ENCODE measurements at places on chromosomes 5 and 9.

DNA sequence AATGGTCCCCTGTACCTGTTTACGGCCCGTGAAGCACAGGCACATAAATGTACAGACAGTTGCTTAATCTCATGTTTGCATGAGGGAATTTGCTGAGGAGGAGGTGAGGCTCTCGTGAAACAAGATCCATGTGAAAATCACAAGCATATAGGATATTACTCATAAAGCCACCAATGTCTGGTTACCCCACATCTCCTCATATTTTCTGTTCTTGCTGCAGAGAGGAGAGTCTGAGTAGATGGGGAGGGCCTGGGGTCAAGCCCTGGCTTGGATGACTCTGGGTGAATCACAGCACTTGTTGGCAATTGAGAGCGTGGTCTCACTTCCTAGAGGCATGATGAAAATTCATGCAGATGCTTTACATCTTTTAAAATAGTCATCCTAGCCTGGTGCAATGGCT lies 975 bp downstream of the AGXT2 start:
- no peak for DNase-seq

- DNase-seq: no peak
These were observed 11.4 kb upstream of the ENG start for GRCh38 chr9:127865645-127866464.

- DNase-seq: peak; percentile 7
These were observed 14.4 kb upstream of the SCGB3A1 start for GRCh38 chr5:180605554-180606214.

DNA sequence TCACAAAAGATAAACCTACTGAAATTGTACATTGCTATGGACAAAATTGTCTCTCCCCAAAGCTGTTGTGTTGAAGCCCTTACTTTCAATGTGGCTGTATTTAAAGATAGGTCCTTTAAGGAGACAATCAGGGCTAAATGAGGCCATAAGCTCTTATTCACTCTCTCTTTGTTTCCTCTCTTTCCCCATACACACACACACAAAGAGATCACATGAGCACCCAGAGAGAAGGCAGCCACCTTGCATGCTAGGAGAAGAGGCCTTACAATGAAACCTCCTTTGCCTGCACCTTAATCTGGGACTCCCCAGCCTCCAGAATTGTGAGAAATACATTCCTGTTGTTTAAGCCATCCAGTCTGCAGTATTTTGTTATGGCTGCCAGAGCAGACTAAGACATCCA lies 1295.6 kb upstream of the CDH6 start:
- no peak for DNase-seq

DNA sequence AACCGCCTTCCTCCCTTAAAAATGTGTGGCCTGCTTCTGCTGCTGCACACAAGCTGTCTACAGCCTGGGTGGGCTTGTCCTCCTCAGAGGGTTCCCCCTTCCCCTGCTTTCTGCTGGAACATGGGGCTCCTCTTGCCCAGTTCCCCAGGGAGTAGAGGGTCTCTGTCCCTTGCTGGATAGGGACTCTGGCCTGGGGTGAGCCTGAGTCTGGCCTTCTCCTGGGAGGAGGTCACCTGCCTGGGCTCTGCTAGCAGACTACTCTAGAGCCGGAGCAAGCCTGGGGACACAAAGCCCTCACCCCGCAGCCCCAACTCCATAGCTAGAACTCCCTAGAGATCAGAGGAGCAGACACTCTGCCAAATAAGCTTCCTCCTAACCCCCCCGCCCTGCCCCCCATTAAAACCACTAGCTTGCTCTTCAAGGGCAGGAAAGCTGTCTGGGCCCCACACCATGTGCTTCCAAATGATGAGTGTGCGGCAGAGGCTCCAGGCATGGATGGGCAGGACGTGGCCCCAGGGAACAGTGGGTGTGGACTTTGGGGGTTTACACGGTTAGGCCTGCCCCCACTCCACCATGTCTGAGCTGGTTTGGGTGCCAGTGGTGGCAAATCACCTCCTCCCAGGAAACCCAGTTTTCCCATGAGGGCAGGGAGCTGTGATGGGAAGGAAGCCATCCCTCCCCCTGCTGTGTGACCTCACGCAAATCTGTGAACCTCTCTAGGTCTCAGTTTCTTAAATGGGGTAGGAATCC lies 10.0 kb downstream of the TCF7 start:
- DNase-seq: no peak

DNA sequence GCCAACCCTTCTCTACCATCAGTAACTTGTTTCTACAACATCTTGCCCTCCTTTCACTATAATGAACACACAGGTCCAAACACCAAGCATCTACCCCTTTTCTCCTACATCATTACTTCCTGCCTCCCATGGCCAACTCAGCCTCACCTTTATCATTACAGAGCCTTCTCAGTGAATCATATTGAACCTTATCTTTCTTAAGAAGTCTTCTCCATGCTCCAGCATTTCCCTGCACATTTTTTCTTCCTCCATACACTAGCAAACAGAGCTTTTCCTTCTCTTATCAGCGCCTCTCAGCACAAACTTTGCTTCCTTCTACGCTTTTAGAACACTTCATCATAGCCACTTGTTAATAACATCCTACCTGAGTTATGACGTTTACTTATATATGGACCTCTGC lies 148.2 kb downstream of the ARL15 start:
- no peak for DNase-seq

DNA sequence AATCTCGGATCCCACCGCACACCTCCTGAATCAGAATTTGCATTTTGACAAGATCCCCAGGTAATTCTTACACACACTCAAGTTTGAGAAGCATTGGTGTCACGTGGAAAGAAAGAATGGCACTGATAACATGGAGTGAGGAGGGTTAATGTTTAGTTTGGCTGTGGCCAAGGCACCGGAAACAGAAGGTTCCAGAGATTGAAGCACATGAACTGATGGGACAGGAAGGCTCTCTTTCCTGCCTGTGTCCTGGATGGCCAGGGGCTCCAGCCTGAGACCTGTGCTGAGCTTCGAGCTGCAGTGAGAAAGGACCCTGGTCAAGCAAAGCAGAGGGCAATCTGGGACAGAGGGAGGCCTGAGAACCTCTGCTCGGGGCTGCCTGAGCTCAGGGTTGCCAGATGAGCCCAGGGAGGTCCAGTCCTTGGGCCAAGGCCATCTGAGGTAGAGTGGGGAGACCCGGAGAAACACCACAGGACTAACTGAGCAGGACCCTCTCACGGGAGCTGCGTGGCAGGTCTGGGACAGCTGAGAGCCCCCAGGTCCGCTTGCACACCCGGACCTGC lies 27.3 kb downstream of the AFAP1L1 start:
- DNase-seq: no peak

DNA sequence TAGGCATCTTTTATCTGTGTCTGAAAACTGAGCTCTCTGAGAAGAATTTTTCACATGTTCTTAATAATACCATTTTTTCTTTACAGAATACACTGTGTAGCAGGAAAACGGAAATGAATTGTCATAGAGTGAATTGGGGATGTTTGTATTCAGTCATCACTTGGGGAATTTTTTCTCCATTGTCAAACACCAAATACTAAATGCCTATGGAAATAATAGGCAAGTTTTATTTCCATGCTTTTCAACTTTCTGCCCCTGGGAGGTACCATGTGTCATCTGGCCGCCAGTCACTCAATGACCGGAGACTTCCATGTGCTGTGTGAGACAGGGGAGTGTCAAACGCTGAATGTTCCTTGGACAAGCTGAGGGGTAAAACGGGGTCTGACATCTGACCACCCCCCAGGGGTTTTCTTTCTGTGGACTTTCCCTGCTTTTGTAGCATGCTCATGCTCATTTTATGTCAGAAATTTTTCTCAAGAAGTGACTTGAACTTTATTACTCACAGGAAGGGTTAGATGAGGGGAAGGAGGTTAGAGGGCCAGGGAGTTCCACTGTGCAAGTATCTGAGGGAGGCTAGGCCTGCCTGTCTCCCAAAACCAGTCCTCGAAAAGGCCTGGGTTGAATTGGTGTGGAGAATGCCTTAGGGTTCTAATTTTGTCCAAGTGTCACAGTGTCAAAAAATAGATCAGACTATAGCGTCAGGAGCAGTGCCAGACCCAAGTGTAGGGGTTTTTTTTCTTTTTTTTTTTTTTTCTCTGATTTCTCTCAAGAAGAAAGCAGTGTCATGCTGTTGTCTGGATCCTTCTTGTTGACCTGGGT lies 438.6 kb downstream of the AGTPBP1 start:
- DNase-seq: no peak

- DNase-seq: no peak
These were observed 55.3 kb downstream of the ZNF622 start for GRCh38 chr5:16410338-16410737.

- no peak for DNase-seq
These were observed 48.7 kb upstream of the ORM1 start for GRCh38 chr9:114274217-114274616.

- no peak for DNase-seq
These were observed 26.2 kb downstream of the GNAQ start for GRCh38 chr9:78005231-78006002.

DNA sequence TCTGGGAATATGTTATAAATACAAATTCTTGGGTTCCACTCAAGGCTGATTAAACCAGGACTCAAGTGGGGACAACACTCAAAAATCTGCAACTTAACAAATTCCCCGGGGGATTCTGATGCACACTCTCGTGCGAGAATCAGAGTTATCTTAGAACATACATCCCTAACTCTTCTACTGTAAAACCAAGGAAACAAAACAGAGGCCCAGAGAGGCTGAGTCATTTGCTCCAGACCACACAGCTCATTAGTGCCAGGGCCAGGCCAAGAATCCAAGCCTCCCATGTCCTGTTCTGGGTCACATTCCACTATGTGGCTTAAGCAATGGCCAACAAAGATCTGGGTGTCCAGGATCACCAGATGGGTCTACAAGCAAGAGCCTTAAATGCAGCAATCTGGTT lies 166.0 kb downstream of the ADAMTS12 start:
- no peak for DNase-seq

DNA sequence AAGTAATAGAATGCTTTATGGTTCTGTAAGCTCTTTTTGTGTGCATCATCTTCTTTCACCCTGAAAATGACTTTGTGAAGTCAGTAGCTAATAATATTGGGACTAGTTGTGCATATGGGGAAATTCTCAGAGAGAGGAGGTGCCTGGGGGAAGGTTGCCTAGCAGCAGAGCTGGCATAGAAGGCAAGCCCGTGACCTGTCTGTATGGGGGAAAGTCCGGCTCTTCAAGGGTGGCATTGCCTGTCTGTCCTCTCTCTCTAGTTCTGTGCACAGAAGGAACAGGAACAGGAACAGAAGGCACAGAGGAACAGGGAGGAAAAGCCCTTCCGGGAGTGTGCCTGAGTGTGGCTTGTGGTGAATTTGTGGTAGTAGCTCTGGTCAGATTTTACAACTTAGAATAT lies 33.1 kb downstream of the SH3GL2 start:
- DNase-seq: no peak

- no peak for DNase-seq
These were observed 29.5 kb downstream of the TPPP start for GRCh38 chr5:663436-664342.

DNA sequence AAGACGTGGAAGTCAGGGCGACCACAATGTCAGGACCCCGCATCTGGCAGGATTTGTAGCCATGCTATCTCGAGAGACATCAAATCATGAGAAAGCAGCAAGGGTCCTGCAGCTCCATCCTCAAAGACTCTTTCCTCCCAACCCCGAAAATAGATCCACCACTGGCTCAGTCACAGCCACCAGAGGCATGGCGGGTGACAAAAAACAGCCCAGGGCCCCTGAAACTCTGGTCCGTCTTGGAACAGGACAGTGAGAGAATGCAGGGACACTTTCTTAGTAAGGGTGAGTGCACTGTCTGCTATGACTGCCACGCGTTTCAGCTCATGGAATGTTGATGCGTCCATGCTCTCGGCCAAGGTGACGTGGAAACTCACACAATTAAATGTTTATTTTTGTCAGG lies 220.9 kb downstream of the IRX2 start:
- DNase-seq: no peak

DNA sequence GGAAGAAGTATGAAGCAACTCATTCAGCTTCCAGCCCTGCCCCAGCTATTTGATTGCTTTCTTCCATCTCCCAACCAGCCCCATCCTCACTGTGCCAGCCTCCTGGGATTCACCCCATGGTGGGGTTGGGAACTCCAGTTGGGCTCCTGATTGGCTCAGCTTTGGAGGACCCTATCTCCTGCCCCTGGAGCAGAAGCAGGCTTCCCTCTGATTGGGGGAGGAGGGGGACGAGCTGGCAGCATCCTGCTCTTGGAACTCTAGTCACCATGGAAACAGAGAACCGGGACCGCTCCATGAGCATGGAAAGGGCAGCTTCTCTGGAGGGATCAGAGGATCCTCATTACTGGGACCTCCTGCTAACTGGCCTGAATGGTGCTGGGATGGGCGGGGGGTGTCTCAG lies 2.6 kb downstream of the SLC6A7 start:
- no peak for DNase-seq

GRCh38 chr5:10671041-10672008 lies 89.7 kb downstream of the DAP start:
- DNase-seq: no peak

DNA sequence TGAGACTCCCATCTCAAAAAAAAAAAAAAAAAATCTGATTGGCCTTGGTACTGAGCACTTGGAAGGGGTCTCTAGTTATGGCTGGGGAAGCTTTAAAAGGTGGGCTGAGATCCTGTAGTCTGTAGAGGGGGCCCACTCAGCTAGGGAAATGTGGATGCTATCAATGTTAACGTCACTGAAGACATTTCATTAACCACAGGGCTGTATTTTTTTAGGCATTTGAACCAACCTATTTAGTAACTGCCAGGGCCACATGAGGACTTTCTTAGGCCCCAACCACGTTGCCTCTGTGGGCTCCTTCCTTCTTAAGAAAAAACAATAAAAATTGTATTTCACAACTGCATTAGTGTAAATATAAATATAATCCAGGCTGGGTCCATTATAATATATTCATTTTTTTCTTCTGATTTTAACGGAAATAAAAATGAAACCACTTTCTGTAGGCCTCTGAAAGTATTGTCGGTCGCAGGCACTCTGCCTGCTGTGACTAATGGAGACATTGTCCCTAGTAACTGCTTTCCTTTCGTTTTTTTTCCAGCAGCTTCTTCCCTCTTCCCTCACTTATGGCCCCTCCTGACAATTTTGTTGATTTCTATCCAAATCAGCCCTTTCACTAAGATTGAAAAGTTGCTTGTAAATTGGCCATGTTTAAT lies 71.6 kb downstream of the GCNT1 start:
- DNase-seq: peak; percentile 38

DNA sequence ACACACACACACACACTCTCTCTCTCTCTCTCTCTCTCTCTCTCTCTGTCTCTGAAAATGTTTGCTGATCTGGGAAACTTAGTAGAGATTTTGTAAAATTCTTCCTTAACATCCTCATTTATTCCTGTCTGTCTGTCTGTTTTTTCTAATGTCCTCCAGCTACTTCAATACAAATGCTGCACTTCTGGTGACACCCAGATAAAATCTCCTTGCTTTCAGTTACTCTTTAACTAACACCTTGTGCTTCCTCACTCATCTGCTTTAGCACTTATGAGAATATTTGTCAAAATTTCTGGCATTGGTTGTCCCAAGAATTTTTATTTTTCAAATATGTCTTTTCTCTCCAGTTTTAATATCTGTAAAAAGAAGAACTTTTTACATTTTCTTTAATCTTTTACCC lies 35.0 kb upstream of the ARRDC3 start:
- DNase-seq: no peak

All from bone marrow (tissue), 2 donors.